ENCODE measurements at places on chromosomes 1 and 21. TPM values are rescaled to one million over a fixed set of nuclear protein-coding genes. Genes with fewer than 3 reads are reported as not detected.

Gene ZNF683
- not detected for total RNA-seq

Gene CHIT1
- 0.09 TPM for total RNA-seq

Gene CACNA1E
- total RNA-seq = 0.22 TPM

Gene SLC22A15
- total RNA-seq = 0.53 TPM

Gene GJA5
- 12.9 TPM for total RNA-seq

Gene FLG2
- total RNA-seq = not detected

Gene ANKRD65
- total RNA-seq = 13.9 TPM

Gene NSL1
- 35.2 TPM for total RNA-seq

GRCh38 chr1:76187436-76187835, 112.9 kb downstream of the ST6GALNAC3 start:
- no peak for DNase-seq

- no peak for DNase-seq
Measured at GRCh38 chr21:32309906-32310460, 11.3 kb downstream of the MRAP start.

DNA sequence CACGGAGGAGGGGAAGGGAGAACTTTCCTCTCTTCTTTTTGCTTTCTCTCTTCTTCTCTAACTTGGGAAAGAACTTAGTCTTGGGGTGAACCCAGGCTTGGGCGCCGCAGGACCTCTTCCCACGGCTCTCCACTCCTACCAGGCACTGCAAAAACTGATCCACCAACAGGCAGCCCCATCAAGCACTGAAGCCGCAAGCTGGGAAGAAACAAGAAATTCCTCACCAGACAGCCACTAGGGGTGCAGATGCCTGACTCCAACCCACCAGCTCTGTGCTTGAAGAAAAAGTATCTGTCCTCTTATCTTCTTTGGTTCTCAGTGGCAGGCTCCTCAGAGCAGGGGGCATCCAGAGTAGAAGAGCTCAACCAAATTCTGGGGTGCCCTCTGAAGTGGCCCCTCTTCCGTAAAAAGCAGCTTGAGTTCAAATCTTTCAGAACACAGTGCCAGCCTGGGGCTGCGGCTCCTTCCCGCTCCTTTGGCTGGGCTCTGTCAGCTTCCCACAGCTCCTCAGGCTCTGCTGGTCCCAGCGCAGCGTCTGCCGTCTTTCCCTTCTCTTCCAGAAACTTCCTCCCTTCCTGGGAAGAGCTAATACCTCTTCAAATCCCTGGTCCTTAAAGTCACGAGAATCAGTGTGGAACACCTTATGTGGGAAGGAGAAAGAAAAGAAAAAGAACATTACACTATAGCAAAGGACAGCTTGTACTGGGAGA, 2.4 kb downstream of the SLC41A1 start:
- DNase-seq = no peak

- peak; percentile 60 for DNase-seq
Measured at GRCh38 chr1:216749232-216749631, 26.0 kb upstream of the ESRRG start.

GRCh38 chr1:157006676-157007075, 38.9 kb downstream of the ARHGEF11 start:
- no peak for DNase-seq

- DNase-seq = peak; percentile 60
Measured at GRCh38 chr1:223425550-223425949, 32.3 kb downstream of the CCDC185 start.

GRCh38 chr1:81550753-81551152, 250.0 kb upstream of the ADGRL2 start:
- no peak for DNase-seq

GRCh38 chr1:3942416-3943122, 42.5 kb upstream of the C1orf174 start:
- DNase-seq = no peak

DNA sequence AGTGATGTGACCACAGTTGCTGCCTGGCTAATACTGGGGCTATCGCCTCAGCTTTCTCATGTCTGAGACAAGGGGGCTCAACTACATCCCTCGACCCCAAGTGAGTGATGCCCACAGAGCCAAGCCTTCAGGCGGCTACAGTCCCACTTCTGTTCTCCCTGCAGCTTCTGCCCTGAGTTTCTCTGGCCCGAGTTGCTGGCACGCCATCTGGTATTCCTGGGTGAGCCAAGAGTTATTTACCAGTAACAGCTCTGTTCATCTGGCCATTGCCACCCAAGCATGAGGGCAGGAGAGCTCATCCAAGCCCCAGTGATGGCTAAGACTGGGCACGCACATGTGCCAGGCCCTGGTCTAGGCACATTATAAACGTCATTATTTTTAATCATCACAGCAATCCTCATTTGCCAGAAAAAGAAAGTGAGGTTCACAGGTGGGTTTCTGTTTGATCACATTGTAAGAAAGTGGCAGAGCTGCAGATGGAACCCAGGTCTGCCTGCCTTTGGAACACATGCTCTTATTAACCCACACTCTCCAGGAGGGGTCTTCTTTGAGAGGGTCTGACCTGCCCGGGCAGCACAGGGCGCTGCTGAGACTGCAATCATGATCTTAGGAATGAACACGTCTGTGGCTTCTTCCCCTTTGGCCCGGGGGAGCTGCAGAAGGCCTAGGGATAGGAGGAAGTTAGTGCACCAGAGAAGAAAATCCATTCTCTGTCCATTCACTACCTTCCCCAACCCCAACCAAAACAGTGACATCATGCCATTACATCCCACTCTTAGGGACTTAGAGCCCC, 27.5 kb downstream of the KCND3 start:
- DNase-seq = no peak

DNA sequence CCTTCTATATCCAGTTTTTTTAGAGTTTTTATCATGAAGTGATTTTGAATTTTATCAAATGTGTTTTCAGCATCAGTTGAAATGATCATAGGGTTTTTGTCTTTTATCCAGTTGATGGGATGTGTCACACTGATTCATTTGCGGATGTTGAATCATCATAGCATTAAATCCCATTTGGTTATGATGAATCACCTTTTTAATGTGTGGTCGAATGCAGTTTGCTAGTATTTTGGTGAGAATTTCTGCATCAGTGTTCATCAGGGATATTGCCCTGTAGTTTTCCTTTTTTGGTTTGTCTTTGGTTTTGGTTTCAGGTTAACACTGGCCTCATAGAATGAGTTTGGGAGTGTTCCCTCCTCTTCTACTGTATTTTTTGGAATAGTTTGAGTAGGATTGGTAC, 80.3 kb downstream of the DIRAS3 start:
- DNase-seq = no peak

DNA sequence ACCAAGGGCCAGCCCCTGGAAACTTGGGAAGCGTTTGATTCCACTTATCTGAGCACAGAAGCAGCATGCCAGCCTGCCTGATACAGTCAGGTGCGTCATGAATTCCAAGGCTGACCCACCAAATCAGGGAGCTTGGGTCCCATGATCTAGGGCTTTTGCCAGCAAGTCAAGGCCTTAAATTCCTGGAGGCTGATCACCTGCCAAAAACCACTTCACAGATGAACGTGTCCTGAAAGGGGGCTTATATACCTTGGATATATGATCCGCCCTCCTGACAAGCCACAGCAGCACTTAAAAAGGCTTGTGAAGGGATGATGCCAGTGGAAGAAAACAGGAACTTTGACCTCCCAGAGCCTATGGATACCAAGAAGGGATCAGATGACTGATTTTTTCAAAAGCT, 24.0 kb upstream of the CLIC6 start:
- DNase-seq = no peak

DNA sequence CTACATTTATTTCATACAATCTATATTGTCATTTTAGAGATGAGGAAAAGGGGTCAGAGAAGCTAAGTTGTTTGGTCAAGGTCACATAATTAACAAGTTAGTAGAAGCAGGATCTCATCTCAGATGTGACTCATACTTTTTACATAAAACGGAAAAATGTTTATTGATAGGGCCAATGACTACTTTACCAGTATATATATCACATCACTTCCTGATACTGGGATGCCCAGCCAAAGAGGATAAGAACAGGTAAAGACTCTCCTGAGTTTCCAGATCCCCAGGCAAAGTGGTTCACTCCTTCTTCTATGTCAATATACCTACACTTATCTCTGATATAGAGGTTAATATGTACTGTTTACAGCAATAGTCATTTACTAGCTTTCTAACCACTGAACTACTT, 21.0 kb downstream of the YIPF1 start:
- no peak for DNase-seq

GRCh38 chr1:213650603-213651002, 337.2 kb upstream of the PROX1 start:
- no peak for DNase-seq

DNA sequence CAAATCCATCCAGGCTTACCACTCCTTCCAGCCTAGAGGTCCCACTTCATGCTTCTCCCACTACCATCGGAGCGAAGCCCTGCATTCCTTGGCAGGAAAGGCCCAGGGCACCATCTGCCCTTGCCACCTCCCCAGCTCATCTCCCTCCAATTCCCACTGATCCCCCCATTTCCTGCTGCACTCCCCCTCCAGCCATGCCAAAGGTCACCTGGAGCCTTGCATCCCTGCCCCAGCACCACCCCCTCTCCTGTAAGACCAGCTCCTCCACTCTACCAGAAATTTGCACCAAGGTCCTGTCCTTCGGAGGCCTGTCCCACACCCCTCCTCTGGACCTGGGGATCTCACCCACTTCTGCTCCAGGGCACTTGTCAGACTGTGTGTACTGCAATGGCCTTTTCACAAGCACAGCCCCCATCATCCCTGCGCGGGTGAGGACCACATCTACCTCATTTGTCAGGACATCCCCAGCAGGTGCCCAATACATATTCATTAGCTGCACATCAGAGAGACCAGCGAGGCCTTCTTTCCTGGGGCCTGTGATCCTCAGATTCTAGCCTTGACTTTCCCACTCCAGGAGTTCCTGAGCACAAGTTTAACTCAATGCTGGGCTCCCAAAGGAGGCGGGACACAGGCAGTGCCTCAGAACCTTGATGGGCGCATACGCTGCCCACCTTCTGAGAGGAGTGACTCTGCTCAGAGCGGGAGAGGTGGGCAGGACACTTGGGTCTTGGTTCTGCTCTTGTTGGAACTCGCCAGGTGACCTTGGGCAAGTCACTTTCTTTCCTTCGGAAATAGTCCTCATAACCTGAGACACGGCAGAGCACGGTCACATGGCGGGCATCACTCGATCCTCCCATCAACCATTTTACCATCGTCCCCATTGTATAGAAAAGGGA, 49.9 kb upstream of the EDN2 start:
- DNase-seq = no peak

DNA sequence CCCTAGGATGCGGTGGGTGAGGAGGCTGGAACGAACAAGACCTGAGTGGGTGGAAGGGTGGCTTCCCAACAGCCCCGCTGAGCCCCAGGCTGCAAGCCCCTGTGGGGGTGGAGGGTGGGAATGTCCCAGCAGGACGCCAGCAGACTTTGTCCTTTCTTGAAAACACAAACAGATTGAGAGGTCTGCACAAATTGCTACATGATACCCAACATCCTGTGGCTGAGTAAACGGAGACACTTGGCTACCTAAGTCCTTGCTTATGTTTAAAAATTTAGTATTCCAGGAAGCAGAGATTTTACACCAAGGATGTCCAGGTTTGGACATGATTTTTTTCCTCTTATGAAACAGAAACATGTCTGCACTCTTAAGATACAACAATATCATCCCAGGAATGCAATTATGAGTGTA, 11.8 kb upstream of the F3 start:
- no peak for DNase-seq

GRCh38 chr1:88877382-88877825, 14.0 kb downstream of the GTF2B start:
- DNase-seq = peak; percentile 30

- DNase-seq = peak; percentile 7
Measured at GRCh38 chr1:17829579-17829978, 74.4 kb downstream of the ACTL8 start.

- no peak for DNase-seq
Measured at GRCh38 chr1:230163719-230164118, 96.7 kb downstream of the GALNT2 start.
